ENCODE measurements at places on chromosomes 5 and 9.
A peak's percentile ranks its signal among the peaks of the same experiment; 100 is the strongest.

DNA sequence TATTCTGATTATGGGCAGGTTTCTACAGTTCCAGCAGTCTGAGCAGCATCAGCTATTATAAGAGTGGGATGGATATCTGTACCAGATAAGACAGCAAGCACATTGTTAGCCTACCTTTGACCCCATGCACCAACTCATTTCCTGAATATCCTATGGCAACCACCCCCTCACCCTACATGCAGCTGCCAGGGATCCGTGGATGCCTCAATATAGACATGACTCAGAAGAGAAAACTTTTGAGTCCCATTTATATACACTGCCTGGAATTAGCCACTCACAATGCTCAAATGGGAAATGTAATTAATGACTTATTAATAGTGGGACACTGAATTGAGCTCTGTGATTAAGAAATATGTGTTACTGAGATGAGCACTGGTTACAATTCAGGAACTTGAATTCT, 124.4 kb downstream of the SSBP2 start:
- DNase-seq: peak; percentile 64

DNA sequence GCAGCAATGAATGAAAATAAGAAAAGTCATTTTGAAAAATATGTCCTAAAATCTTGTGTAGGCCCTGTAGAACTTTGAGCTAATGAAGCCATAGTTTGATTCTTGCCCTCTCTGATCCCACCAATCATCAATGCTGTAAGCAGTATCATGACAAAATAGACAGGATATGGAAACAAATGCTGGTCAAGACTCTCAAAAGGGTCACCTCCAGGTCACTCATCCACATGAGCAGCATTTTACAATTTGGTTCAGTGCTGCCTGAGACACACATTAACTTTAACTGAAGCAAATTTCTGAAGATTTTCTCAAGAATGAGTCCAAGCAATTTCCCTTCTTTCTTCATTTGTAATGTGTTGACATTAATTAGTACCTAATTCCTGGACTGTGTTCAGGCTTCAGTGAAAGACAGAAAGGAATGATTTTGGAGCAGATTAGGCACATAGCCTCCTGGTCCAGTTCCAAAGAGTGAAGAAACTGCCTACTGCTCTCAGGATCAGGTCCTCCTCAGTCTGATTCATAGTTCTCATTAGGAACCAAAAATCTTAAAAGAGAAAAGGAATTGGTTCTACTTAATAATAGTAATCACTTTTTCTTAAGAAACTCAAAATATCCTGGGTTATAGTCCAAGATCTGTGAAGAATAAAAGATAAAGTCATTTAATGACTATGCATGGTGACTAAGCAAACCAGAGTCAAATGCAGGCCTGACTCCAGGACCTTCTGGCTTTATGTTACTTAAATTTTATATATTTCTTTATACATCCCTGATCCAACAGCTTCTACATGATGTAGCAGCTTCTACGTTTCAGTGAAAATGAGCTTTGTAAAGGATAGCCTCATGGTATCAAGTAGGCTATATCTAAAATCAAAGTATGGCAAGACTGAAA, 192.1 kb upstream of the RGMB start:
- DNase-seq: peak; percentile 40

DNA sequence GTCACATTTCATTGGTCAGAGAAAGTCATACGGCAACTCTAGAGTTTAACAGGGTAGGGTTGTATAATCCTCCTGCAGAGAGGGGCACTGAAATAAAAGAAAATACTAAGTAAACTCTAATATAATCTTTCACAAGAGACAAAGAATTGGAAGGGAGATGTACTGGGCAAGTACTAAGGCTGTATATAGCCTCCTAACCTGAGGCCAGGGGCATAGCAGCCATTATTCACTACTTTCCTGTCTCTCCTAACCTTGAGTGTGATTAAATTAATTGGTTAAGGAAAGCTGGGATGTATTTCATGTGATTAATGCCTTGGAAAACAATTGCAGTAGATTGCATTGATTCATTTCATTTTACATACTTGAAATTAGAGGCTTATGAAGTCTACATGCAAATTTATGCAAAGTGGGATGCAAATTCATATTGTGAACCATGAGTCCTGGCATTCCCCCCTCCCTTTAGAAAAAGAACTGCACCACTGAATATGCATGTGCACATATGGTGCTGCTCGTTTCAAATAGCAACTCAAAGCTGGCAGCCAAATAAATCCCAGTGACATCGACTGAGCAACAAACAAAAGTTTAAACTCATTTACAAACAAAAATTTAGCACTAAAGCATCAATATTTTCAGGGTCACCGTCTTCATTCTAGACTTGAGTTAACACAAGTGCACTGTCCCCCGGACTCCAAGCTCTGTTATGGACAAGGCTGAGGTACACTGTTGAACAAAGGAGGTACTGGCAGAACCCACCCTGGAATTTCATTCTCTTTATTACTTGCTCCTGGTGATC, 70.0 kb downstream of the DMAC1 start:
- DNase-seq: no peak

DNA sequence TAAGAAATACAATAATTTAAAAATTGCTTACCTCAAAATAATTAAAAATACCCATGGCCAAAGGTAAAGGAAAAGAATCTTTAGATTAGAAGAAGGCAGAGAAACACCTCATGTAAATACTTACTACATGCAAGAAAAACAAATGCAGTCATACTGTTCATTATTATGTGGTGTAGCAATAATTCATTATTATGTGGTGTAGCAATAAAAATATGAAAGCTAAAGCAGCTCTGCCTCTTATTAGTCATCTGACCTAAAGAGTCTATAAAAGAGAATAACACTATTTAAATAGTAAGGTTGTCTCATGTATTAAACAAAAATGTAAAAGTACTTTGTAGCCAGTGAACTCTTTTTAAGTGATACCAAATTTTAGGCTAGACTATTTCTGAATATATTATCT, 6.6 kb downstream of the DTWD2 start:
- DNase-seq: peak; percentile 13

GRCh38 chr5:166324372-166324771, 1967.1 kb upstream of the WWC1 start:
- no peak for DNase-seq

- DNase-seq: peak; percentile 78
Measured at GRCh38 chr9:38047301-38048251, 21.5 kb downstream of the SHB start.

GRCh38 chr5:125056671-125057485, 310.4 kb upstream of the ZNF608 start:
- no peak for DNase-seq

GRCh38 chr5:67983251-67984110, 232.1 kb upstream of the PIK3R1 start:
- peak; percentile 80 for DNase-seq

GRCh38 chr9:22138956-22139660, 130.0 kb upstream of the CDKN2B start:
- DNase-seq: no peak

GRCh38 chr5:111950660-111951059, 193.7 kb upstream of the NREP start:
- no peak for DNase-seq

DNA sequence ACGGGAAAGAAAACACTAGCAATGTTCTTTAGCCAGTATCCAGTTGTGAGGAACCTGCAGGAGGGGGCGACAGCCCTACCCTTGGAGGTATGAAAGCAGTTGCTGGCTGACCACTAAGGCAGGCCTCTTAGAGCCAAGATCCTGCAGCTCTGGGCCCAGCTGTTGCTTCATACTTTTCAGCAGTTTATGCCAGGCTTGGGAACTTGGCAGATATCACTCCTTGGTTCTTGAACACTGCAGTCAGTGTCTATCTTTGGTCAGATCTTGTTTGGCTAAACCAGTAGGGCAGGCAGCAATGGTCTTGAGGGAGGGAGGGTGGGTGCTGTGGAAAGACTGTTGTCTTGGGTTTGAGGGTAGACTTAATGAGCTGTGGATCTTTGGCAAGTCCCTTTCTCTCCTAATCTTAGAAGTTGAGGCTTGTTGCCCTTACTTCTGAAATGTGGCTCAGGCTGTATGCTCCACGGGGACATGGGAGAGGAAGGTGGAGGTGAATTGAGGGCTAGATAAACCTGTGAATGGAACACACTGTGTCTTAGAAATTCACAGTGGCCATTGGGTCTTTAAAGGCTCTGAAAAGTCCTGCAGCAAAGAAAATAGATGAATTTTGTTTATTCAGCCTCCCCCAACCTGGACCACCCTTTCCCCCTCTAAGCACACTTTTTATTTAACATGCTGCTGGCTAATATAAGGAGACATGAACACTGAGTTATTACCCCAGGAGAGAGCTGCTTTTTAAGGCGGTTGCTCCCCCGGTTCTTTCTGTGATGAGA, 37.5 kb downstream of the ZNF618 start:
- DNase-seq: no peak

DNA sequence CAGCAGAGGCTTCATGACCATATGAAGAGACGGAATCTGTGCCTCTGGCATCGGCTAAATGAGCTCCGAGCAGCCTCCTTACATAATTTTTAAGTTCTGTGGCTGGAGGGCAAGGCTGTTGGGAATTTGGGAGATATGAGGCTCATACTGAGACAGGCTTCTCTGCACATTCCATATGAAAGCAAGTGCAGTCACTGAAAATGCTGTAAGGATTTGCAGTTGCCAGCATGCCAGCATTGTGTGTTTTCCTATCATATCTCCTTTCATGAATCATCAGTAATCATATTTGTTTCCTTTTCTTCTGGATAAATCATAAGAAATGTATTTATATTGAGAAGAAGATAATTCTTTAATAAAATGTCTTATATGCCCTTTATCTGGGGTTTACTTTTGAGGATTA, 775.4 kb downstream of the SEMA5A start:
- DNase-seq: peak; percentile 7

Data from fibroblast of villous mesenchyme (primary cell).